Suppressor macrophage (primary cell): ENCODE measurements at places on chromosomes 12 and 14.

DNA sequence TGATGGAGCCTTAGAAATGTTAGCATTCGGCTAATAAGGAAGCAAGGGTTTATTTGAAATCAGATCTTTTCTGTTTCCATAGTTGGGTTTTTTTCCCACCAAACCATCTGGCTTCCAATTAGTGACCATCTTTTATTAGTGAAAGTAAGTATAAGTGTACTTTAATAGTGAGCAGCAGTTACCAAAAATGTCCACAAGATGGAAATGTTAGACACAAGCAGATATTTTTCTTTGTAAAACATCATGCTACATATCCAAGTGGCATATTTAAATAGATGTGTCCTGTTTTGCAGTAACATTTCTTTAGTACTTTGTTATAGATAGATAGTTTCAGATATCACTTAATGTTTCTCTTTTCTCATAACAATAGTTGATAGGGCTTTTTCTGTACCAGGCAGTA lies 28.8 kb downstream of the YEATS4 start:
- peak; percentile 55 for DNase-seq

DNA sequence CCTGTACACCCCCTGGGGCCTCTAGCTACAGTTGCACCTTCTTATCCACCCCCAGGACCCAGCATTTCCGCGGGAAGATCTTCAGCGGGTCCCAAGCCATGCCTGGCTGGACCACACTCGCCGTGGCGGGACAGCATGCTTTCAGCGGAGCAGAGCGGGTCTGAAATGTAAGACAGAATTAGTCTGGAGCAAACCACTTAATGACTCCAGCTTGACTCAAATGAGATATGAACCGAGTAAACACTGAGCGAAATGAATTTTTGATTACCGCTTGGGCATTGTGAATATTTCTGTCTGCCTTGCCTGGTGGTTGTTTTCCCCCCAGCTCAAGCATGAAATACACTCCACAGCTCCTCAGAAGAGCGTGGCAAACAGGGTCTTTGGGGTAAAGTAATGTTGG lies 60.8 kb downstream of the SLC24A4 start:
- DNase-seq: no peak

DNA sequence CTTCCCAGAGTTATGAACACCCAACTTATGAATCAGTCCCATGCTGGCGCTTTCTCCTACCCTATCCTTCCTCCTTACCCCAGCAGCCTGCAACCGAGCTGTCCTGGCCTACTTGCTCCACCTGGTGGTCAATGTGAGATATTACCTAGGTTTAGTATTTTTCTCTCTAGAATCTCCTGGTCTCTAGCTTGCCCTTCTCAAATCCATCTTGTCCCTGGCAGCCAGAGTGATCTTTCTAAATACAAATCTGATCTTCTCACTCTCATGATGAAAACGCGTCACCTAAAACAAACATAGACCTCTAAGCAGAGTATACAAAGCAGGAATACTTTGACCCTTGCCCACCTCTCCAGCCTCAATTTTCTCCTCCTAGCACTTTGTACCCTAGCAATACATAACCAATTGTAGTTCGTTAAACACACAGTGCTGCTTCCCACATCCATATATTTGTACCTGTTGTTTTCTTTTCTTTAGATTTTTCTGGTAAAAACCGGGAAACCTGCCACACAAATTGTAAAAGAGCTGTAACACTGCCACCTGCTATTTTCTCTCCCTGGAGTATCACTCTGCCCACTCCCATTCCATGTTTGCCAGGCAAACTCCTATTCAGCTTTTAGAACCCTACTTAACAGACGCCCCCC lies 20.0 kb upstream of the TCP11L2 start:
- DNase-seq: peak; percentile 73

DNA sequence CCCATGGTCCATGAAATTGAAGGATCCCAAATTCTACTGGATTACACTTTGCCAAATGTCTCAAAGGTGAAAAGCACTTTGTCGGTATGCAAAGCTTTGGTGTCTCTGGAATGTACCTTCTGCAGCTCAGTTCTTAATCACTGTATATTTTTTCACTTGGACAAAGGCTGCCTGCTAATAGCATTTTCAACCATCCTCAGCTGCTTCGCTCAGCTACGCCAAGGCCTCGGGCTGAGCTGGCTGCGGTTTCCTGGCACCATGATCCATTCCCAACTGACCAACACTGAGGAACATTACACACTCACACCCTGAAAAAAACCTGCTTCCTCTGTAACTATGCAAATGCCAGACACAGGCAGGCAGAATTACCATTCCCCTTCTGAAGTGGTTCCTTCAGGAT lies 335.2 kb downstream of the DPF3 start:
- DNase-seq: no peak
